ENCODE measurements at places on chromosomes 11 and 22.
A peak's percentile ranks its signal among the peaks of the same experiment; 100 is the strongest.

- no peak for DNase-seq
These were observed 35.6 kb upstream of the ACER3 start for GRCh38 chr11:76824980-76825725.

DNA sequence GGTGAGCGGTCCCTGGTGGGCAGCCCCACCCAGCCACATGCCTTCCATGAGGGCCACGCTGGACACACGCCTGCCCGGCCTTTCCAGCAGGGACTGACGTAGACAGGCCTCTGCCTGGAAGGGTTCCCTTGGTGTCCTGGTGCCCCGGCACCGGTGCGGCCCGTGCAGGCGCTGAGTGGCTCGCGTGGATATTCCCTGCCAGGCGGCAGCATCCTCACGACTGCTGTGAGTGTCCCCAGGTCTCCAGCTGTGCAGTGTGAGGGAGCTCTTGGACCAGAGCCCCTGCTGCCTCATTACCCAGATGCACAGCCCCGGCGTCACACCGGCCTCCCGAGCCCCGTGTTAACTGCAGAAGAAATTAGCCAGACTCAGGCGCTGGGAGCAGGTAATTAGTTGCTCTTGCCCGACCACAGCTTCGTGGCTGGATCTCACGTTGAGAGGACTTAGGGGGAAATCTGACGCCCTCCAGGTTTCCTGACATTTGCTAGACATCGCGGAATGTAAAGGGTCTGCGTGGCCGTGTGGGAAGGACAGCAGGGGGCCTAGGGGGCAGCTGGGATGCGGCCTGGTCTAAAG is 1196.3 kb downstream of the BRD1 start:
- DNase-seq = no peak

GRCh38 chr11:11670574-11670973 is 48.8 kb upstream of the GALNT18 start:
- DNase-seq = no peak

- no peak for DNase-seq
These were observed 723 bp upstream of the CD82 start for GRCh38 chr11:44564670-44565210.

DNA sequence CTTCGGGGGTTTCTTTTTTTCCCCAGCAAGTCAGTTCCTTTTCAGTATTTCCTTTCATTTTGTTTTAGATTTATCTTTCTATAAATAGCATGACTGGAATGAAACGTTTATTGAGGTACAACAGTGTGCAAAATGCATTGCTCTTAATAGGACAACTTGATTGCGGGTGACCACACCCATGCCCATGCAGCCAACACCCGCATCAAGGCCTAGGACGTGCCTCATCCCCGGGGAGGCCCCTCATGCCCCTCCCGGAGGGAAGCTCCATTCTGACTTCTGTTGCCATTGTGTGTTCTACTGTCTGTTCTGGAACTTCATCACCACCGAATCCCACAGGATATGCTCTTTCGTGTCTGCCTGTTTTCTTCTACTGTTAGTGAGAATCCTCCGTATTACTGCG is 82.2 kb downstream of the RPS6KA4 start:
- DNase-seq = no peak

GRCh38 chr11:41497974-41498373 is 38.5 kb upstream of the LRRC4C start:
- DNase-seq = no peak

- DNase-seq = no peak
These were observed 33.5 kb upstream of the CAT start for GRCh38 chr11:34405079-34405858.

- no peak for DNase-seq
These were observed 2.2 kb downstream of the MRPL23 start for GRCh38 chr11:1949302-1949701.

DNA sequence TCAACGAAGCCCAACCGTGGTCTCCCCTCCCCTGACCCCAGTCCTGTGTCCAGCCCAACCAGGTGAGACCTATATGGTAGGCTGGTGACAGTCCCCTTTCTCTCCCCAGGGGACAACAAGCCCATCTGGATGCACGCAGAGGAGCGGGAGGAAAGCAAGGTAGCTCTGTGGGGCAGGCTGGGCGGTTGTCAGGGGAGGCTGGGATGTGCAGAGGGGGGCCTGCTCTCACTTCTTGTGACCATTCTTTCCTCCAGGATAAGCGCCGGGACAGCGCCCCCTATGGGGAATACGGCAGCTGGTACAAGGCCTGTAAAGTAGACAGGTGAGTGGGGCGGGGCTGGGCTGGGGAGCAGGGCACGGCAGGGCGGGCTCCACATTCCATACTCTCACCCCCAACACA is 3.5 kb upstream of the RAB1B start:
- peak; percentile 34 for DNase-seq

DNA sequence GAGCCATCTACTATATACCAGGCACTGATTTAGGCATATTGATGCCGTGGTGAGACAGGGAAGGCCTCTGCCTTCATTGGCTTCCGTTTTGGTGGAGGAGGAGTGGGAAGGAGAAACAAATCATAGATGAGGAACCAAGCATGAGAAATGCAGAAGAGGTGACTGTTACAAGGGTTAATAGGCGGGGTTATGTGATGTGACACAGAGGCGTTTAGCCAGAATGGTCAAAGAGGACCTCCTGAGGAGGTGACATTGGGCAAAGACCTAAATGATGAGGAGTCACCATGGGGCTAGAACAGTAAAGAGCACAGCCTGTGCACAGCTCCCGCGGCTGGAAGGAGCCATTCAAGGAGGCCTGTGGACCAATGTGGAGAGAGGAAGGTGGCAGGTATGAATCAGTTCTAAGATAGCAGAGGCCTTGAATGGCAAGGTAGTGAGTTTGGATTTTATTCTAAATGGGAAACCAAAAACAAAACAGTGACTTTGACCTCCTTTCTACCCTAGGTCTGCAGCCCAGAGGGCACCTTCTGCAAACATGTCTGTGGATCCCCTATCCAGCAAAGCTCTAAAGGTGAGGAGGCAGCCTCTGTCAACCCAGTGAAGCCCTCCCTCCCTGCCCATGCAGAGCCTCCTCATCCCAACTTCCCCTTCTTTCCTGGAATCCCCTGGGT is 11.7 kb downstream of the MAFF start:
- no peak for DNase-seq

GRCh38 chr11:64888729-64889511 is 10.5 kb upstream of the EHD1 start:
- DNase-seq = no peak

- DNase-seq = no peak
These were observed 265.1 kb downstream of the FAM76B start for GRCh38 chr11:95524314-95525036.

- DNase-seq = no peak
These were observed 18.3 kb upstream of the SHISAL1 start for GRCh38 chr22:44330744-44331660.

DNA sequence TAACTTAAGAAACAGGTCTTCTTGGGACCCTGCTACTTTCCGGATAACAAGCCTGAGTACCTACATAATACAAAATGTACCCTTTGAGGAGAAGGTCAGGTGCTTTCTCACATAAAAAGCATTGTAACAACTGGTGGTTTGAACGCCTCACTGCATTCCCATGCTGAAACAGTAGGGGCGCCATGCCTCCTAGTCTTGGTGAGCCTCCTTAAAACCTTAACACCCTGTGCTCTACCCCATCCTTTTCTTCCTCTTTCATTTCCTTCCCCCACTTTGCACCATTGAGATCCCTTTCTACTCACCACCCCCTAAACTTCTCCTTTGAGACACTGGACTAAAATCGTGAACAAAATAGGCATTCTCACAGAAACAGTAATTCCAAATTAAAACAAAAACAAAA is 729.3 kb downstream of the NTM start:
- peak; percentile 18 for DNase-seq

DNA sequence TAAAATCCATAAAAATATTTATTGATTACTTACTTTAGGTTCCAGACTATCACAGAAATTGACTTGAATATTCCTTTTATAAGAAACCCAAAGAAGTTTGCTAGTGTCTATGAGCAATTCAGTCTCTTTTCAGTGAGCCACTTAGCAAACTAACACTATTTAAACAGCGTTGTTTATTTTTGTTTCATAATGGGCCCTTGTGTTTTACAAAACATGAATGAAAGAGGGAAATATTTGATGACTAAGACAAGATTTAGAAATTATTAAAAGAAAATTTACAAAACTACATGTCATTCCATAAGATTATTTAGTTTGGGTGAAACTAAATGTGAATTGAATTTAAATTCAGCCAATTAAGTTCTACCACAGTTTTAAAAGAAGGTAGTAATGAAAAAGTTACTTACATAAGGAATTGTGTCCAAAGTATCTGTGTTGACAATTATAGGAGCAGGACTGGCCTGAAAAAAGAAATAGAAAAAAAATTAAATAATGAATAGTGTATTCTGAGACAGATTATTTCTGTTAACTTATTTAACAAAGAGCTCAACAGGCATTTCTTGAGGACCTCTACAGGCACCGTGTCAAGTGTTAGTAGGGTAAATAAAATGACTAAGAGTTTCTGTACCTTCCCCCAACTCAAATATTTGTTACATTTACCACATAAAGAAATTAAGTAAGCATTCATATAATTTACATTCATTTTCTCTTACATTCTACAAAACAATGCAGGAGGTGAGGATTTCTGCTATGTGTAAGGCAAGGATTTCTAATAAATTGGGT is 964.9 kb upstream of the CCDC90B start:
- DNase-seq = no peak

DNA sequence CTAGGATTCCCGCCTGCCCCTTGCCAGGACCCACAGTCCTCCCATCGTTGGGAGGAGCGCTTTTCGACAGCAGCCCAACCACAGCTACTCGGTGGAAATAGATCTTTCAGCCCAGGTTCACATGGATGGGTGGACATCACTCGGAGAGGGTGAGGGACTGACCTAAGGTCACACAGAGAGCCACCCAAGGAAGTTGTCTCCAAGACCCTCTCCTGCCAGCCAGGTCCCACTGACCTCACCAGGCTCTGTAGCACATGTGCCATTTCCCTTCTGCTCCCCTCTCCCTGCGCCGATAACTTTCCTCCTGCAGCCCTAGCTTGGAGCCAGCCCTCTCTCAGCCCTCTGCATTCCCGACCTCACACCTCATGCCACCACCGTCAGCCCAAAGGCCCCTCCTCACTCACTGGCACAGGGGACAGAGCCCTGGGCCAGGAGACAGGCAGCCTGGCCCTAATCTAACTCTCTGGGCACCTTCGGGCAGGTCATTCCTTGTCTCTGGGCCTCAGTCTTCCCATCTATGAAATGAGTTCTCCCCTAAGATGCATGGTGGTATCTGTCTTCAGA is 4.7 kb downstream of the KCNJ4 start:
- DNase-seq = no peak
